ENCODE measurements at places on chromosomes 5 and 9.

DNA sequence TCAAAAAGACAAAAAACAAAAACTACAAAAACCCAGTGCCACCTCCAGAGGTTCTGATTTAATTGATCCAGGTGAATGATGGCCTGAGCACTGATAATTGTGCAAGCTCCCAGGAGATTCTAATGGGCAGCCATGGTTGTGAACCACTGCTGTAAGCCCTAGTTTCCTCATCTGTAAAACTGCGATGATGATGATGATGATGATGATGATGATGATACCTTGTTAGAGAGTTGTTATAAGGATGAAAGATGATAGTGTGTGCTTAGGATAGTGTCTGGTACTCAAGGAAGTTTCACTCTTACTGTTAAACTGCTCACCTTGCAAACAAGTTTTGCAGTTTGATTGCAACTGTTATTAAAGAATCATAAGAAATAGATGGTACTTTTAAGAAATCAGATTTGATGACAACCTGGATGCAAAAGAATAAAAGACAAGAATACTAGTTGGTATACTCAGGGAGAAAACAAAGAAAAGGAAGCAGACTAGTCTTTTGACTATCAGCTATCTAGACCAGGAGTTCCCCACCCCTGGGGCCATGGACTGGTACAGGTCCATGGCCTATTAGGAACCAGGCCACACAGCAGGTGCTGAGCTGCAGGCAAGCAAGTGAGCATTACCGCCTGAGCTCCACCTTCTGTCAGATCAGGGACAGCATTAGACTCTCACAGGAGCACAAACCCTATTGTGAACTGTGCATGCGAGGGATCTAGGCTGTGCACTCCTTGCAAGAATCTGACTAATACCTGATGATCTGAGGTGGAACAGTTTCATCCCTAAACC, 98.0 kb downstream of the OR2K2 start:
- DNase-seq, result no peak

DNA sequence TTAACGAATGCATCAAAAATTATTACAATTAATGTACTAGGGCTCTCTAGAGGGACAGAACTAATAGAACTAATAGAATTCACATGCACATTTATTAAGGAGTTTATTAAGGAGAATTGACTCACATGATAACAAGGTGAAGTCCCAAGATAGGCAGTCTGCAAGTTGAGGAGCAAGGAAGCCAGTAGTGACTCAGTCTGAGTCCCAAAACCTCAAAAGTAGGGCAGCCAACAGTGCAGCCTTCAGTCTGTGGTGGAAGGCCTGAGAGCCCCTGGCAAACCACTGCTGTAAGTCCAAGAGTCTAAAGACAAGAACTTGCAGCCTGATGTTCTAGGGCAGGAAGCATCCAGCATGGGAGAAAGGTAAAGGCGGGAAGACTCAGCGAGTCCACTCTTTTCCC, 633.8 kb downstream of the SEMA5A start:
- peak; percentile 60 for DNase-seq

DNA sequence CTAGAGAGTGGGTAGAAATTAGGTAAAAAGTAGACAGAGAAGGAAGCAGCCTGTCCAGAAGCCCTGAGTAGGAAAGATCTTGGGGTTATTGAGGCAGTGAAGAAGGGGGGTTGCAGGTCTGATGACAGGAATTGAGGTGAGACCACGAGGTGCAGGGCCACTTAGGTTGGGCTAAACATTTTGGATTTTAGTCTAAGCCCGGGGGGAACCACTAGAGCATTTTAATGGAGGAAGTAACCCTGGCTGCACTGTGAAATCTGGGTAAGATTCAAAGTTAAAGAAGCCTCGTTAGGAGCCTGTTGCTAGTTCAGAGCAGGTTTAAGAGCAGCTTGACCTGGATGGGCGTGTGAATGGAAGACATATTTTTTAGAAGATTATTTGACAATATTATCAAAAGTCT, 38.3 kb downstream of the MAP3K1 start:
- no peak for DNase-seq

DNA sequence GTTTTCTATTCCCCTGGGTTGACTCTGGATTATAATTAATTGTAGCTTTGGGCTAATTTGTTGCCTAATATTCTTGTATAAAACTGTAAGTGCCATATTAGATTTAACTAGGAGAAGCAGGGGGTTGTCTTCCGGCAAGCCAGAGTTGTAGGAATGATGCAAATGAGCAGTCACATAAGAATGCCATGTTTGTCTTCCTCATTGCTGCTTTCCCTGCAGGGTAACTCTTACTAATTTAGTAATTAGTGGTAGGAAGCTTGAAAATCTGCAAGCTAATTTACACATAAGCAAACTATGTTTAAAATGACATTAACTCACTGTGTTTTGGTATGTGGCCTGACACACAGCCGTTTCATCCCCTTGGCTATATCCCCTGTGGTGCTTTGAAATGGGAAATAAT, 527.8 kb downstream of the KCTD16 start:
- DNase-seq, result peak; percentile 52

DNA sequence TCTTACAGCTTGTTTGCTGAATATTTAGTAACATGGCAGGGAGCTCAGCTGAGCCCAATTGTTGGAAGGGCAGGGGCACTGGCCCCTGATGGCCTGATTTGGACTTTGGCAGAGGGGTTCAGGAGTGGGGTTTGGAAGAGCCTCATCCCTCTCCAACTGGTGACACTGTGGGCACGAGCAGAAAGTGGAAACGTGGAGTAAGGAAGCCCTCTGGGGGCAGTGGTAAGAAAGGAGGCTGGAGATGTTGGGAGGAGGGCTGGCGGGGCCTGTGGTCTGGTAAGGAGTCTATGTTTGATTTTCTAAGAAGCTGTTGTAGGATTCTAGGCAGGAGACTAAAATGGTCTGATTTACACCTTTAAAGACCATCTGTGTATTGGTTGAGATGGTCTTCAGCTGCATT, 208.9 kb downstream of the HSPA4 start:
- no peak for DNase-seq

All from EL (cell line).